ENCODE measurements at places on chromosomes 2 and 18.

GRCh38 chr2:120258196-120258595, 5.5 kb downstream of the RALB start:
- no peak for DNase-seq

GRCh38 chr18:45958730-45959129, 8.4 kb downstream of the EPG5 start:
- DNase-seq = no peak

- DNase-seq = peak; percentile 32
These were observed 730 bp downstream of the ODC1 start for GRCh38 chr2:10447300-10447894.

DNA sequence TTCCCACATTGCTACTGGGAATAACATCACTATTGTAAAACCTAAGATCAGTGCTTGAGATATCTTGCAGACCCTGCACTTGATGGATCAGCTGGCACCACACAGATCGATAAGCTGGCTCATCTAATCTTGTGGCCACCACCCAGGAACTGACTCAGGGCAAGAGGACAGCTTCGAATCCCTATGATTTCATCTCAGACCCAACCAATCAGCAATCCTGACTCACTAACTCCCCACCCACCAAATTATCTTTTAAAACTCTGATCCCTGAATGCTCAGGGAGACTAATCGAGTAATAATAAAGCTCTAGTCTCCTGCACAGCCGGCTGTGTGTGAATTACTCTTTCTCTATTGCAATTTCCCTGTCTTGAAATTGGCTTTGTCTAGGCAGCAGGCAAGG, 11.3 kb upstream of the TEX44 start:
- DNase-seq = no peak

- no peak for DNase-seq
These were observed 98.1 kb downstream of the SP3 start for GRCh38 chr2:173866874-173867618.
